Stimulated activated CD8-positive, alpha-beta memory T cell treated with anti-CD3 and anti-CD28 coated beads, Interleukin-15, amount 100 ng/mL, for 1 hour (primary cell): ENCODE measurements at places on chromosomes 7 and 10.

GRCh38 chr7:3559278-3559677, 258.2 kb downstream of the SDK1 start:
- DNase-seq, result no peak

DNA sequence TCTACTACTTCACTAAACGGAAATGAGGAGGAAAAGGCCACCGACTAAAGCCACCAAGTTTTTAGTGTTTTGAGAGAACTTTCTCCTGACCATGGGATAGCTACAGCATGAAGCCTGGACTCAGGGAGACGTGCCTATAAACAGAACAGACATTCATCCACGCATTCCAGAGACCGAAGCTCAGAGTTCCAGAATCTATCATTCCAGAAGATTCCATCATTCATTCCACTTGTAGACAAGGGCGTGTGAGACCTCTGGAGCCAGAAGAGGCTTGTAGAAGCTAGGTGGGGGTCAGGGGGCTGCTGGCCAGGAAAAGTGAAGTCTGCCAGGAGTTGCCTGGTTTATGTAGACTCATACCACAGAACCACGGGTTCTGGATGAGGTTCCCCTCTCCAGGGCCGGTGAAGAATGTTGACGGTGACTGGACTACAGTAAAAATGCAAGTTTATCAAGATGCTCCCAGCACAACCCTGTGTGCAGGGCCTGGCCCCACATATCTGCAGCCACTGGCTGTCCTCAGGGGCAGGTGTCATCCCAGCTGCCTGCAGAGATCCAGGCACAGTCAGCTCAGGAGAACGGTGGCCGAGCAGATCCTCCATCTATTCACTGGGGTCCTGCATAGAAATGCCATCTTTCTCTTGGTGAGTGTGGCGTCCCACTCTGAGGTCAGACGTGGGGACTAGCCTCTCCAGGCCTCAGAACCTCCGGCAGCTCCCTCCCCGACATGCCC, 215.7 kb downstream of the USP6NL start:
- DNase-seq, result no peak

DNA sequence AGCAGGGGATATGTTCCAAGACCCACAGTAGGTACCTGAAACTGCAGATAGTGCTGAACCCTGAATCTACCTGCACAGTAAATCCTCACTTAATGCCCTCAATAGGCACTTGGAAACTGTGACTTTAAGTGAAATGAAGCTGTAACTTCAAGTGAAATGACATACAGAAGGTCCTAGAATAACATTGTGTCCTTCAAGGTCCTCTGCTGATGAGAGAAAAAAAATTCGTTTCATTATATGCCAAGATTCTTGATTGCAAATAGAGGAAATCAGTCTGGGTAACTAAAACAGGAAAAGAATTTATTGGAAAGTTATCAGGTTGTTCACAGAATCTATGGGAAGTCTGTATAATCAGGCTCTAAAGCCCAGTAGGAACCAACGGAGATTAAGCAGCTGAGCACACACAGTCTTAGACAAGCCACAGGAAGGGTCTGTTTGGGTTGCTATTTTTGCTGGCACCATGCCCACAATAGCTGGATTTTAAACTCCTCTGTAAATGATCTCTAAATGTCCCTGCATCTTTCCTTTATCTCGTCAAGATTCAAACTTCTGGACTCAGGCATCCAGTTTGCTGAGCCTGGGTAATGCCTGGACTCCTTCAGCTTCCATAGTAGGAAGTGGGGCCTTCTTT, 57.5 kb downstream of the EXOC4 start:
- DNase-seq, result no peak

GRCh38 chr10:78770167-78771090, 298.3 kb upstream of the ZMIZ1 start:
- DNase-seq, result no peak

DNA sequence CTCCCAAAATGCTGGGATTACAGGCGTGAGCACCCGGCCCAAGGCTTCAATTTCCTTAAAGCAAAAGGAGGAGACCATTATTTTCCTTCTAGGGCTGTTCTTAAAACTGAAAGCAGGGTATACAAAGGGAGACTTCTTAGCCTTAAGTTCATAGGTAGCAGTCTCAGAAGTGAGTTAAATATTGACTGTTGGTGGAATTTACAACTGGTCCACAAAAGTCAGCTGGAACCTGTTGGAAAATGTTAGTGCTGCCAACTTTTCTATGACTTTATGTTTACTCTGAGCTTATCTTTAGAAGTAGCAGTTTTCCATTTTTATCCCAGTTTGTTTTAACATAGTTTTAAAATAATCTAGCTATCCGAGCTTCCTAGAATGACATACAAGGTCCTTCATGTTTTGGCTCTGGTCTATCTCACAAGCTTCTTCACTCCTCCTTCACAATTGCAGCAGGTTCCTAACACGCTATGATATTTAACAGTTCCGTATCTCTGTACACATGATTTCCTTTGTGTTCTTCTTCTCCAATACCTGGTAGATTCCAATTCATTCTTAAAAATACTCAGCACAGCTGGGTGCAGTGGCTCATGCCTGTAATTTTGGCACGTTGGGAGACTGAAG, 3.3 kb downstream of the SLC26A3 start:
- DNase-seq, result no peak

DNA sequence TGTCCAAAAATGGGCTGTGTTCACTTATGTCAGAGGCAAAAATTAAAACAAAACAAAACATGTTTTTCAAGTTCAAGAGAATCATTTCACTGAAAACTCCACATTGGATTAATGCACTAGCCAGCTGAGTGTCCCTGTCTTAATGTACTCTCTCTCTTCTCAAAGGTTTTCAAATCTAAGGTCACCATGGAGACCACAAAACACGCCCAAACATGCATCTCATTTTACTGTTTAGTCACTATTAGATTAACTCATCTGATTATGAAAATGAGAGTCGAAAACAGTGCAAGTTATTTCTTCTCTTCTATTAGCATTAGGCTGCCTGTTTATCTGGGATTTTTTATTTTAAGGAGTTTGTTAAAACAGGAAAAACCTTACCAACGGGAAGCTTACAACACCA, 70.8 kb upstream of the ASAH2 start:
- no peak for DNase-seq

GRCh38 chr7:104231054-104232046, 23.5 kb upstream of the ORC5 start:
- peak; percentile 20 for DNase-seq

- DNase-seq, result no peak
These were observed 96.4 kb downstream of the HIPK2 start for GRCh38 chr7:139681463-139681755.

GRCh38 chr10:60495338-60496055, 105.8 kb upstream of the ANK3 start:
- DNase-seq, result no peak

GRCh38 chr10:110392121-110392520, 87.4 kb upstream of the SMNDC1 start:
- DNase-seq, result no peak

GRCh38 chr10:12413369-12413711, 64.0 kb downstream of the CAMK1D start:
- DNase-seq, result no peak

DNA sequence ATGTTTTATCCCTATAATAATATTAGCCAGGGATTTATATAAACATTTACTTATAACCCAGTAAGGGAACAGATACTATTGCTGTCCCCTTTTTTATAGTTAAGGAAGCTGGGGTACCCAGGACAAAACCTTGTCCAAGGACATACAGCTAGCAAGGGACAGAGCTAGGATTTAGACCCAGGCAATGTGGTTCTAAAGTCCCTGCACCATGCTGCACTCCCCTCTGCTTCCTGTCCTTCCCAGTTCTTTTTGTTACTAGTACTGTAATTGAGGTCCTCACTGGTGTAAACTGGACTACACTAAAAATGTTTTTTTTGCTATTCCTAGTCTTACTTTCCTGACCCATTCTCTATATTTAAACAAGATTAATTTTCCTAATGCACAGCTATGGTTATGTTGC, 16.6 kb downstream of the KLHDC10 start:
- no peak for DNase-seq

GRCh38 chr10:3775696-3776551, 9.1 kb downstream of the KLF6 start:
- no peak for DNase-seq

DNA sequence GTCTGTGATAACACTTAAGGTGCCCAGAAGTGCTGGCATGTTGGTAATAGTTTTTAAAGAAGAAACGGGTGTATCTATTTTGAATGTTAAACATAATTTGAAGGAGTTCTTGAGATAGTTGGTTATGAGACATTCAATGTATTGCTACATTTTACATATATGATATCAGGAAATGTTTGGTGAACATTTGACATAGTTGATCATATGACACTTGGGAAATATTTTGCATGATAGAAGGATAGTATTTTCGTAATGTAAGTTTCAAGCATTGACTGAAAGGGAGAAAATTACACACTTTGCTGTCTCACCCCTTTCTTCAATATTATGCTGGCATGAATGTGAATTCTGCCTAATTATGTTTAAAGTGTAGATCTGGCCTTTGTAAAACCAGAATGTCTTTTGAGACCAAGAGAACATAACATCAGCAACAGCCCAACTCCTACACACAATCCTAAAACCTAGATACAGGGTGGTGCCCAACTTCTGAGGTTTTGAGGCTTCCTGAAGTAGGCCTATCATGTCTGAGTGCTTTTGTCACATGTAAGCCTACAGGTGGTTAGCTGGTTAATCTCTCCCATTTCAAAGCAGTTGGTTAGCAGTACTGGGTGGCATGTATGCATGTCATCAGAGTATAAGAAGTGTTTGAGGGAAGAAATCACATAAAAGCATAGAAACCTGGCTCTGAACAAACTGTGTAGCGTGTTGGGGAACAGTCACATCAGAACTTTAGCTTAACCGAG, 2.1 kb downstream of the ADD3 start:
- DNase-seq, result peak; percentile 13

DNA sequence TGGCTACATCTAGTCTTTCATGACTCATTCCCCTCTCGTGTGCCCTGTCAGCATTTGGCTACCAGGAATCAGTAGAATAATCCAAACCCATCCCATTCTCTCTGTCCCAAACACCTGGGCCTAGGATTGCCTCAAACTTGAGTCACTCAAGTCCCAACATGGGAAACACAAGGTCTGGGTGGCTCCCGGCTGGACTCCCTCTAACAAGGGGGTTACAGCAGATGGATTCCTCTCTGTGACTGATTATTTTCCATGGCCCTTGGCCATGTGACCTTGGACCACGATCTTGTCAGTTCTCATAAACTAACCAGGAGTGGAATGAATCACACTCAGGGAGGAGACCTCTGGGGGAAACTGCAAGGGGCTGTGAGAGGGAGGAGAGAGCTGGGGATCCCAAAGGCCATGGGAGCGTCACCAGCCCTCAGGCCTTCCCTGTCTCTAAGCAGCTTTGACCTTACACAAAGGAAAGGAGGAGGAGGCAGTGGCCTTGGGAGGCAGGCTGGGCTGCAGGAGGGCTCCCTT, 533.1 kb downstream of the KCNMA1 start:
- no peak for DNase-seq

DNA sequence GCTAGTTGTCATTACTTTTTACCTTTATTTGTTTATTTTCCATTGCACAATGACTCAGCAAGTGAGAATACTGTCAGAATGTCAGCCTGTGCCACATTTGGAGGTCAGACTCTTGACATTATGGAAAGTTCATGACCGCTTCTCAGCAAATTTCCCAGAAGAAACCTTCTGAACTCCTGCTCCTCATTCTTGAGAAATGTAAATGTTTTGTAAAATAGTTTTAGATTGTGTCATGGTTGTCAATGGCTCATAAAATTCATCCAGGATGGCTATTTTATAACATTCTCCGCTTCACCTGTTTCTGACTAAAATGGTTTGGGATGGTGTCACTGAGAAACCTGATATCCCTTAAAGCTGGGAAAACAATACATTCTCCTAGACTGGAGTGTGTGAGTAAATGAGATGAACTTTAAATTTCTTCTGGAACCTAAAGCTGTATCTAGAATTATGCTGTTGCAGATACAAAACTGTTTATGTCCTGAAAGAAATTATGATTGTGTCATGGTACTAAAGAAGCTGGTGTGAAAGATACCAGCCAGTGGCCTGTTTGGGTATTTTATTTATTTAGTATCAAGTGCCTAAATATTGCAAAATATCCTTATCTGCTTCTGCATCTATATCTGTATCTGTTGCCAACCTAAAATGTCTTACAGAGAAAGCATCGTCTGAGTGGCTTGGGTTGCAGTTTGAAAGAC, 671.7 kb downstream of the GATA3 start:
- no peak for DNase-seq

- DNase-seq, result no peak
These were observed 100.9 kb downstream of the XRCC2 start for GRCh38 chr7:152574892-152575548.

- DNase-seq, result no peak
These were observed 47.3 kb downstream of the NPVF start for GRCh38 chr7:25180946-25181345.

GRCh38 chr10:92238054-92238585, 52.8 kb downstream of the CPEB3 start:
- DNase-seq, result no peak

- no peak for DNase-seq
These were observed 69.2 kb upstream of the GRB10 start for GRCh38 chr7:50851891-50852290.

DNA sequence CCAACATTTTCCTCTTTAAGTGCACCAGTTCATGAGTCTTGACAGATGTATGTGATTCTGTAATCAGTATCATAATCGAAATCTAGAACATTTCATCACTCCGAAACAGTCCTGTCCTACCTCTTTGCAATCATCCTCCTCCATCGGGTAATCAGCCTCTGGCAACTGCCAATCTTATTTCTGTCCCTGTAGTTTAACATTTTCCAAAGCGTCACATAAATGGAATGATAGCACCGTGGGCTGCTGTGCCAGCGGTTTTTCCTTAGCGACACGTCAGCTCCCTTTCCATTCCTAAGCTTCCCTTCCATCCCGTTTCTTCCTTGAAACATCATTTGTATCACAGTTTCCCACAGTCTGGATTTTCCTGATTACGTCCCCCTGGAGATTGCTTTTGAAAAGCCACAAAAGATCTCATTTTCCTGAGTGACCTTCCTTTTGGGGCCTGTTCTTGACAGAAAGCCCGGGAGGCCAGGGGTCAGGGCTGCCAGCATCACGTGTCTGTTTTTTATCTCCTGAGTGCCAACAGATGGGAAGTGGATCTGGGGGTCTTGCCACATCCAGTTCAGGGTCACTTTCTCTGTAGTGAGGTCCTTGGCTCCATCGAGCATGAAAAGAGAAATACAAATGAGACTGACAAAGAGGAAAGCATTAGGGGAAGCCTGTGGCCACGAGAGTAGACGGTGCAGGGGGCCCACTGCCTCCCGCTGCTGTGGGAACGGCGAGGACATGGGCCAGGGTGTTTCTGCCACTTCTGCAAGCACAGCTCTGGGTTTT, 31.6 kb downstream of the TMEM120A start:
- no peak for DNase-seq

GRCh38 chr7:108335269-108335918, 120.8 kb downstream of the NRCAM start:
- DNase-seq, result no peak

- no peak for DNase-seq
These were observed 45.2 kb downstream of the MICALL2 start for GRCh38 chr7:1413936-1414639.

DNA sequence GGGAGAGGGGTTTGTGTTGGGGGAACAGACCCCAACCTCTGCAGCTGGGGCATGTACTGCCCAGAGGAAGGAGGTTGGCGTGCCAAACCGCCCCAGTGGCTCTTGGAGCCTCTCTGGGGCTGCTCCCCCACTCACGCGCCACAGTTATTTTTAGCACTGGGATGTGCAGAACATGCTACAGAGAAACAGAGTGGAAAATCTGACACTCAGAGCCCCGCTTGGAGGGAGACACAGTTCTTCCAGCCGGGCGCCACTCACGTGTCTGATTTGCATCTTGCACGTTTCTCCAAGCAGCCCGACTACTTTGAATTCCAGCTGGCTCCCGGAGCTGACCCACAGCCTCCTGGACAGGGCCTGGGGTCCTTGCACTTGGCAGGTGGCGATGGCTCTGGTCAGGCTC, 182.0 kb downstream of the RPS24 start:
- DNase-seq, result no peak

GRCh38 chr10:76488602-76489001, 1057.2 kb downstream of the LRMDA start:
- DNase-seq, result no peak
